AG09309 (cell line): ENCODE measurements at places on chromosomes 7 and 10.
A peak's percentile ranks its signal among the peaks of the same experiment; 100 is the strongest.

DNA sequence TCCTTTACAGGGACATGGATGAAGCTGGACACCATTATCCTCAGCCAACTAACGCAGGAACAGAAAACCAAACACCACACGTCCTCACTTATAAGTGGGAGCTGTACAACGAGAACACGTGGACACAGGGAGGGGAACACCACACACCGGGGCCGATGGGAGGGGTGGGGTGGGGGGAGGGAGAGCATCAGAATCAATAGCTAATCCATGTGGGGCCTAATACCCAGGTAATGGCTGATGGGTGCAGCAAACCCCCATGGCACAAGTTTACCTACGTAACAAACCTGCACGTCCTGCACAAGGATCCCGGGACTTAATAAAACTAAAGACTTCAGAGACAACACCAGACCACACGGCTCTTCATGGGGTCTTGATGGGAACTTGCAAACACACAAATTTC lies 82.2 kb upstream of the DIP2C start:
- no peak for DNase-seq

DNA sequence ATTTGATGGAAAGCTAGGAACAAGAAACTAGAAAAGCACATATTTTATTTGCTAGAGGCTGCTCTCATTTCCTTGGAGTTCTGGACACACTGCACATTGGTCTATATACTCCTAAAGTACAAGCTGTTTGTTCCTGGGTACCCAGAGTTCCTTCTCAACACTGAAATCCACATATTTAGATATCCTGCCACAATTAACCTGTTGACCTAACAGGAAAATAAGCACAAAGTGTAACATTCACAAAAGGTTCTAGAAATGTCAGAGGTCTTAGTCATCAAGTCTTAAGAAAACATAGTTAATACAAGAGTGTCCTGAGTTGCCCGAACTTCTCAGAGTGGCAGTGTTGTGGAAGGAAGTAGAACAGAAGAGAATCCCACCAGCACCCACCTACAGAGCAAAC lies 115.6 kb downstream of the ELMO1 start:
- DNase-seq = no peak

GRCh38 chr10:17445400-17445998 lies 8.9 kb downstream of the ST8SIA6 start:
- DNase-seq = no peak

DNA sequence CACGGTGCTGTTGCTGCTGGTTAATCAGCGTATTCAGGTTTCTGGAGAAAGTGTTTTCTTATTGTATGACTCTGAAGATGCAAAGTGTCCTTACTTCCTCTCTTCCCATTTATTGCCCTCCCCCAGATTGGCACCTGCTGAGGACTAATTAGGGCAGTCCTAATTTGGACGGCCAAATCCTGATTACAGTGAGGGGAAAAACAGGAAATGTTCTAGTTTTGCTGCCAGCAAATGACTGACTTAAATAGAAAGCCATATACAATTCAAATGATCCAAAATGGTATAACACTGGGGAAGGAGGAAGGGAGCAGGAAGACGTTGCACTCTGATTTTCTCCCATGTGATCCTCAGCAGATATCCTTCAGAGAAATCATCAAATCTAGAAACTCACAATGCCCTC lies 222.4 kb upstream of the LRGUK start:
- no peak for DNase-seq

GRCh38 chr10:25600651-25601050 lies 333.4 kb upstream of the MYO3A start:
- no peak for DNase-seq

- DNase-seq = peak; percentile 33
Observed at GRCh38 chr10:29435809-29436501, 147.1 kb downstream of the LYZL1 start.

GRCh38 chr7:47941136-47941844 lies 7.0 kb downstream of the PKD1L1 start:
- DNase-seq = peak; percentile 40

GRCh38 chr10:51748959-51749358 lies 49.6 kb upstream of the CSTF2T start:
- no peak for DNase-seq

DNA sequence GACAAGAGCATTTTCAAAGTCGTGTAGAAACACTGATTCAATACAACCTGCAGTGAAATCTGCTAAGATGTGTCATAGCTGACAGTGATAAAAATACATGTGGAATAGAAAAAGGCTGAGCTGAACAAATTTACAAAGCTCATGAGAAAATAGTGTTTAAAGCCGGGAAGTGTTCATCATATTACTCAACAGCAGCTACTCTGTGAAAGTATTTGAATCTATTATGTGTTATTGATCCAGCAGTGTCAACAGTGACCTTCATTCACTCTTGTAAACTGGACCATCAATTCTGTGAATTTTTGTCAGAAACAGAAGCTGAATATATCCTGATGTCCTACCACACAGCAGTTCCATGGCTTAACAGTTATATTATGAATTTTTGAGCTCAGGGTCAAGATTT lies 11.6 kb downstream of the DYDC1 start:
- no peak for DNase-seq

- peak; percentile 67 for DNase-seq
Observed at GRCh38 chr7:90222811-90223725, 11.5 kb downstream of the STEAP2 start.

DNA sequence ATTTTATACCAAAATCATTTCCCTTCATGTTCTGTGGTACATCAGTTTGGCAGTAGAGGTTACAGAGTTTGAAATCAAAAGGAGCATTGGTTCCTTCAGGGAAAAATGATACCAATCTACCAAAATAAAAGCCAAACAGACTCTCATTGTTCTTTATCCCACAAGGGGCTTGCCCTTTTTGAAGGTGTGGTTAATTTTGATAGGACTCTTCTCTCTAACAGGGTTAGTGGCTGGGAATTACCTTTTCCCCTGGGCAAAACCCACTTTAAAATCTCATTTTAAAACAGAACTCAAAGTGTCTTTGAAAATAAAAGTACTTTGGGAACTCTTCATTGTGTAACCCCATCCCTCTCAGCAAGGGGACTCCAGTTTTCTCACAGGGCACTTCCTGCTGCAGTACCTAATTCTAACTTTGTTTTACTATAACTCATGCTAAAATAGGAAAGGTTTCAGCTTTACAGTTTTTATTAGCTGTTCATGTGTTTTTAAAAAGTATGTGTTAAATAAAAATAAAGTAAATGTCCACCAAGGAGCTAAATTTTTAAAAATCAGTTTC lies 30.6 kb downstream of the SMNDC1 start:
- no peak for DNase-seq
